ENCODE measurements at places on chromosomes 1 and 21.

- no peak for DNase-seq
Measured at GRCh38 chr1:168676029-168676812, 52.8 kb downstream of the DPT start.

- no peak for DNase-seq
Measured at GRCh38 chr1:203149188-203149840, 21.8 kb downstream of the ADORA1 start.

- DNase-seq, result no peak
Measured at GRCh38 chr1:97778718-97779117, 142.1 kb downstream of the DPYD start.

GRCh38 chr1:53189061-53189460, 7.6 kb upstream of the CPT2 start:
- DNase-seq, result no peak
